ENCODE measurements at places on chromosomes 16 and 17. TPM values are rescaled to one million over a fixed set of nuclear protein-coding genes. Genes with fewer than 3 reads are reported as not detected.

GRCh38 chr17:4006745-4007211 lies 42.5 kb upstream of the ATP2A3 start:
- H3K27ac ChIP-seq = no peak overlapping the region
- peaks cover 67% of the 10 kb centered on the region for H3K36me3 ChIP-seq
- H3K27me3 ChIP-seq = no peaks in the 10 kb centered on the region
- peaks cover 11% of the 10 kb centered on the region for H3K4me1 ChIP-seq
- no peak for DNase-seq

The ASPA gene
- polyA plus RNA-seq = 48.3 TPM

DNA sequence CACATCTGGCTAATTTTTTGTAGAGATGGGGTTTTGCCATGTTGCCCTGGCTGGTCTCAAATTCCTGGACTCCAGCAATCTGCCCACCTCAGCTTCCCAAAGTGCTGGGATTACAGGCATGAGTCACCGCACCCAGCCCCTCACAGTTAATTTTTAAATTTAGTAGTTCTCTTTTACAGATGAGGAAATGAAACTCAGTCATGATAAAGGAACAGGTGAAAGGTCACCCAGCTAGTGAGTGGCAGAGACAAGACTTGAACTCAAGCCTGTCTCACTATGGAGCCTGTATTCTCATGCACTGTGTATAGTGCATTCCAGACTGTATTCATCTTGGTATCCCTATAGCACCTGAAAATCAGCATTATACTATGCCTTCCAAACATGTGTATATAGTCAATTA lies 77.1 kb upstream of the WSB1 start:
- no peak for DNase-seq
- H3K4me1 ChIP-seq = no peaks in the 10 kb centered on the region
- H3K27me3 ChIP-seq = no peaks in the 10 kb centered on the region
- H3K27ac ChIP-seq = no peak overlapping the region
- H3K36me3 ChIP-seq = no peaks in the 10 kb centered on the region

DNA sequence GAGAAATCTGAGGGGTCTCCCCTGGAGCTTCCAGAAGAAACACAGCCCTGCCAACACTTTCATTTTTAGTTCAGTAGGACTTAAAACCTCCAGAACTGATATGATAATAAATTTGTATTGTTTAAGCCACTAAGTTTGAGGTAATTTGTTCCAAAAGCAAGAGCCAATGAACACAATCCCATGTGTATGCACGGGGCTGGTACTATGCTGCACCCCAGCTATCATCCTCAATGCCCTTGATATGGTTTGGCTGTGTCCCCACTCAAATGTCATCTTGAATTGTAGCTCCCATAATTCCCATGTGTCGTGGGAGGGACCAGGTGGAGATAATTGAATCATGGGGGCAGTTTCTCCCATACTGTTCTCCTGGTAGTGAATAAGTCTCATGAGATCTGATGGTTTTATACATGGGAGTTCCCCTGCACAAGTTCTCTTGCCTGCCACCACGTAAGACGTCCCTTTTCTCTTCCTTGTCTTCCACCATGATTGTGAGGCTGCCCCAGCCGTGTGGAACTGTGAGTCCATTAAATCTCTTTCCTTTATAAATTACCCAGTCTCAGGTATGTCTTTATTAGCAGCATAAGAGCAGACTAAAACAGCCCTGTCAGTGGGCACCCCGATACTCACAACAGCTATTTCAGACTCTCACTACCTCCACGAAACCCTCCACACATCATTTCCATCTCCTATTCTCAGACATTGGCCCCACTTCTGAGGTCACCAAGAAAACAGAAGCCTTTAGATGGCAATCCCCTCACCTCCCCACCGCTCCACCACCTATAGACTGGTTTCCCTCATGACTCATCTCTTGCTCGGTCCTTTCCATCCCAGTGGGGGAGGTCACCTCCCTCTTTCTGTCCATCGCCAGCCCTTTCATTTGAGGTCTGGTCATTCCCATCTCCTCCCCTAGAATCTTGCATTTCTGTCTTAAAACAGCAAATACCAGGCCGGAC lies 8.9 kb upstream of the CACNG1 start:
- H3K4me3 ChIP-seq = no peak overlapping the region
- H3K27me3 ChIP-seq = no peaks in the 10 kb centered on the region
- H3K4me1 ChIP-seq = no peaks in the 10 kb centered on the region
- H3K27ac ChIP-seq = no peak overlapping the region
- no peak for DNase-seq

GRCh38 chr17:80408872-80409271 lies 6.1 kb upstream of the ENDOV start:
- no peak overlapping the region for H3K4me3 ChIP-seq
- no peak for DNase-seq
- H3K36me3 ChIP-seq = no peaks in the 10 kb centered on the region
- H3K27me3 ChIP-seq = peaks cover 12% of the 10 kb centered on the region

The OSGIN1 gene
- polyA plus RNA-seq = 0.47 TPM

DNA sequence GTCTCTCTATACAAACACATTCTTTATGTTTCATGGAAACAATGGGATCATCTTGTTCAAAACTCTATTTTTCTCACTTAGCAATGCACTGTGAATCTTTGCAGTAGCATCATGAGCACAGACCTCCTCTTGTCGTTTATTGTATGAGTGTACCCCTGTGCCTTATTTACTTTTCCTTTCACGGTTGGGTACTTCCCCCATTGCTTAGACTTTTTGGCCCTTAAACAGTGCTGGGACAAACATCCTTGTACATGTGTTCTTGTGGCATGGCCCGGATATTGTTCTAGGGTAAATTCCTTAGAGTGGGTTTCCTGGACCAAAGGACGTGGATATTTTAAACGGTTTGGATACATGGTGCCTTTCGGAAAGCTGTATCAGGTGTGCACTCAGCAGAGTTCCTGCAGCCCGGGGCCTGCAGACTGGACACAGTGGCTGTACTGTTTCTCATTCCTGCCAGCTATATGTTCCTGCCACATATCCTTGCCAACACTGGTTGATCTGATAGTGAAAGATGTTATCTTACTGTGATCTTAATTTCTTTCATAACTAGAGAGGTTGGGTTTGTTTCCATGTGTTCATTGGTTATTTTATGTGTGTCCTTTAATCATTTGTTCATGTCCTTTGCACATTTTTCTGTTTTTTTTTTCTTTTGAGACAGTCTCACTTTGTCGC lies 111.1 kb downstream of the OR1D5 start:
- H3K4me3 ChIP-seq = no peak overlapping the region
- no peaks in the 10 kb centered on the region for H3K36me3 ChIP-seq
- DNase-seq = no peak
- H3K4me1 ChIP-seq = no peaks in the 10 kb centered on the region

- DNase-seq = no peak
- H3K36me3 ChIP-seq = no peaks in the 10 kb centered on the region
- H3K27ac ChIP-seq = no peak overlapping the region
- no peak overlapping the region for H3K4me3 ChIP-seq
- peaks cover 57% of the 10 kb centered on the region for H3K27me3 ChIP-seq
- no peaks in the 10 kb centered on the region for H3K4me1 ChIP-seq
These were observed 19.2 kb upstream of the CACNG4 start for GRCh38 chr17:66945147-66945835.

DNA sequence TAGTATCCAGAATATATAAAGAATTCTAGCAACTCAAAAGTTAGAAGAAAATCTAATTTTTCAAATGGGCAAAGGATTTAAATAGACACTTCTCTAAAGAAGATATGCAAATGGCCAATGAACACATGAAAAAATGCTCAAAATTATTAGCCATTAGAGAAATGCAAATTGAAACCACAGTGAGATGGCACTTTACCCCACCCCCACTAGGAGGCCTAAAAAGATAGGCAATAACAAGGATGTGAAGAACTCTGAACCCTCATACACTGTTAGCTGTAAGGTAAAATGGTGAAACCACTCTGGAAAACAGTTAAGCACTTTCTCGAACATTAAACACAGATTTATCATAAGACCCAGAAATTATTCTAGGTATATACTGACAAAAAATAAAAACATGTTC lies 71.4 kb upstream of the IRX6 start:
- H3K27ac ChIP-seq = no peak overlapping the region
- DNase-seq = no peak
- no peaks in the 10 kb centered on the region for H3K27me3 ChIP-seq
- no peak overlapping the region for H3K4me3 ChIP-seq

DNA sequence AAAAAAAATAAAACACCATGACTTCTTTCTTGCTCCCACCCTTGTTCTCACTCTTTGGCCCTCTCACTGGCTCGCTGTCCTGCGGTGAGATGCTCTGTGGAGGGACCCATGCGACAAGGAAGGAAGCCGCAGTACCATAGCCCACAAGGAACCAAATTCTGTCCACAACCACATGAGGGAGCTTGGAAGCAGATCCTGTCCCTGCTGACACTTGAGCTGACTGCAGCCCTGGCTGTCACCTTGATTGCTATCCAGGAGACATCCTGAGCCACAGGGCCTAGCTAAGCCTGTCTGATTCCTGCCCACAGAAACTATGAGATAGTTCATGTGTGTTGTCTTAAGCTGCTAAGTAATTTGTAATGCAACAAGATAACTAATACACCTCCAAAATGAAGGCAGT lies 4.8 kb upstream of the MT2A start:
- no peaks in the 10 kb centered on the region for H3K27me3 ChIP-seq
- H3K36me3 ChIP-seq = no peaks in the 10 kb centered on the region
- no peak overlapping the region for H3K27ac ChIP-seq
- DNase-seq = no peak
- H3K4me1 ChIP-seq = peaks cover 32% of the 10 kb centered on the region

The ZNF423 gene
- polyA plus RNA-seq = 24.0 TPM

GRCh38 chr16:4487955-4488498 lies 11.8 kb downstream of the HMOX2 start:
- peak overlapping the region; percentile 45 for H3K27ac ChIP-seq
- DNase-seq = no peak
- H3K4me1 ChIP-seq = peaks cover 36% of the 10 kb centered on the region

DNA sequence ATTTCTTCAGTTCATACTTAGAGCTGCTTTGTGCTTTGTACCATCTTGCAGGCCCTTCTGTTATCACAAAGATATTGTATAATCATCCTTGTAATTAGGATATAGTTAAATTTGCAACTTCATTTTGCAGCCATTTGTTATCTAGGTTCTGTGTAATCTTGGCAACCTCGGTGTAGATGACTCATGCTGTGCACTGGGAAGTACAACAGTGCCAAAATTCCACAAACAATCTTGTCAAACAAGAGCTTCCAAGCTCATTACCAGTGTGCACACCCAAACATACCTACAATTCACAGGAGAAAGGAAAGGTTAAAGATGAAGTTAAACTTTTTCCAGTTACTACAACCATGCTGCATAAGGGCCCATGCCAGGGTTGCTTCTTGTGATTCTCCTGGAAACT lies 1231.8 kb downstream of the CDH11 start:
- no peak for DNase-seq
- no peaks in the 10 kb centered on the region for H3K36me3 ChIP-seq
- H3K27me3 ChIP-seq = no peaks in the 10 kb centered on the region
- H3K4me1 ChIP-seq = no peaks in the 10 kb centered on the region
- no peak overlapping the region for H3K4me3 ChIP-seq

- H3K4me1 ChIP-seq = peaks cover 26% of the 10 kb centered on the region
- no peak overlapping the region for H3K4me3 ChIP-seq
- DNase-seq = no peak
- H3K27me3 ChIP-seq = peaks cover 67% of the 10 kb centered on the region
These were observed 4.7 kb downstream of the C1QTNF1 start for GRCh38 chr17:79028496-79029326.

The TP53TG3C gene
- not detected for polyA plus RNA-seq

- DNase-seq = no peak
- peaks cover 14% of the 10 kb centered on the region for H3K4me1 ChIP-seq
- H3K27ac ChIP-seq = no peak overlapping the region
- H3K27me3 ChIP-seq = no peaks in the 10 kb centered on the region
- no peaks in the 10 kb centered on the region for H3K36me3 ChIP-seq
These were observed 75.7 kb downstream of the TANC2 start for GRCh38 chr17:63041722-63042121.

DNA sequence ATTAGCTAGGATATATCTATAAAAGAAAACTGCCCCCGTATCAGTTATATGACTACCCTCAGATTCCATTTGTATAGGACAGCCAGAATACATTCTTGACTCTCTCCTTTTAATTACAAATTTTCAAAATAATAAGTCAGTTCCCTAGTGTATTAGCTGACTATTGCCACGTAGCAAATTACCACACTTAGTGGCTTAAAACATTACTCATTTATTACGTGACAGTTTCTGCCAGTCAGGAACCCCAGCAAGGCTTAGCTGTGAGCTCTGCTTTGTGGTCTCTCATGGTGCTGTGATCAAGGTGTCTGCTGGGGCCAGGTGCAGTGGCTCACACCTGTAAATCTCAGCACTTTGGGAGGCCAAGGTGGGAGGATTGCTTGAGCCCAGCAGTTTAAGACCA lies 13.9 kb upstream of the SCNN1B start:
- H3K27ac ChIP-seq = no peak overlapping the region
- H3K4me1 ChIP-seq = no peaks in the 10 kb centered on the region
- DNase-seq = no peak
- H3K4me3 ChIP-seq = no peak overlapping the region
- H3K27me3 ChIP-seq = no peaks in the 10 kb centered on the region
- H3K36me3 ChIP-seq = no peaks in the 10 kb centered on the region

The MYH13 gene
- not detected for polyA plus RNA-seq

- no peaks in the 10 kb centered on the region for H3K4me1 ChIP-seq
- DNase-seq = no peak
- no peak overlapping the region for H3K27ac ChIP-seq
- H3K4me3 ChIP-seq = no peak overlapping the region
These were observed 8.3 kb downstream of the PRPF8 start for GRCh38 chr17:1676401-1676800.

- no peak overlapping the region for H3K27ac ChIP-seq
- DNase-seq = no peak
- H3K36me3 ChIP-seq = no peaks in the 10 kb centered on the region
- H3K4me3 ChIP-seq = no peak overlapping the region
- no peaks in the 10 kb centered on the region for H3K27me3 ChIP-seq
These were observed 248.9 kb upstream of the FOXF1 start for GRCh38 chr16:86261379-86261778.

The CLEC10A gene
- polyA plus RNA-seq = 3.6 TPM

The CCL8 gene
- polyA plus RNA-seq = 0.92 TPM

DNA sequence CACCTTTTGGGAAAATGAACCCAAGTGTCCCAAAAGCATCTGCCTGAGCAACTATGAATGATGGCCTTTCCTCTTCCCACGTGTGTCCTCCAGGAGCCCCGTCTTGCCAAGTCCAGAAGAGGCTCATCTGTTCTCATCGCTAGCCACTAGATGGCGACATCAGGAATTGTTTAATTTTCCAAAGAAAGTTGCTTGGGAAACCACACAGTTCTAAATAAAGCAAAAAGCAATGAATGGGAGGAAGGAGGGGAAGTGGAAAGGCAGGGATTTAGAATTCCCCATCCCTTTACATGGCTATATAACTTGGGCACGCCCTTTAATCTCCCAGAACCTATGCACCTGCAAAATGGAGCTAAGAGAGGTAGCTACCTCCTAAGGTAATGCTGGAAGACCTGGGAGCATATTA lies 9.0 kb upstream of the CDH5 start:
- peaks cover 9% of the 10 kb centered on the region for H3K4me1 ChIP-seq
- peaks cover 7% of the 10 kb centered on the region for H3K27me3 ChIP-seq
- no peaks in the 10 kb centered on the region for H3K36me3 ChIP-seq
- peak; percentile 90 for DNase-seq
- H3K4me3 ChIP-seq = no peak overlapping the region

GRCh38 chr16:85689285-85689949 lies 663 bp upstream of the GINS2 start:
- peaks cover 10% of the 10 kb centered on the region for H3K4me1 ChIP-seq
- no peaks in the 10 kb centered on the region for H3K27me3 ChIP-seq
- H3K36me3 ChIP-seq = no peaks in the 10 kb centered on the region
- no peak overlapping the region for H3K27ac ChIP-seq
- DNase-seq = no peak

Measured in left lung (tissue), 14 donors.